ENCODE measurements at places on chromosomes 1 and 21. TPM values are rescaled to one million over a fixed set of nuclear protein-coding genes. Genes with fewer than 3 reads are reported as not detected.
A peak's percentile ranks its signal among the peaks of the same experiment; 100 is the strongest.

- no peak overlapping the region for H3K4me3 ChIP-seq
- no peaks in the 10 kb centered on the region for H3K36me3 ChIP-seq
- no peak for DNase-seq
- no peak overlapping the region for H3K27ac ChIP-seq
- peaks cover 23% of the 10 kb centered on the region for H3K27me3 ChIP-seq
These were observed 20.7 kb upstream of the ATP1A1 start for GRCh38 chr1:116352349-116352813.

DNA sequence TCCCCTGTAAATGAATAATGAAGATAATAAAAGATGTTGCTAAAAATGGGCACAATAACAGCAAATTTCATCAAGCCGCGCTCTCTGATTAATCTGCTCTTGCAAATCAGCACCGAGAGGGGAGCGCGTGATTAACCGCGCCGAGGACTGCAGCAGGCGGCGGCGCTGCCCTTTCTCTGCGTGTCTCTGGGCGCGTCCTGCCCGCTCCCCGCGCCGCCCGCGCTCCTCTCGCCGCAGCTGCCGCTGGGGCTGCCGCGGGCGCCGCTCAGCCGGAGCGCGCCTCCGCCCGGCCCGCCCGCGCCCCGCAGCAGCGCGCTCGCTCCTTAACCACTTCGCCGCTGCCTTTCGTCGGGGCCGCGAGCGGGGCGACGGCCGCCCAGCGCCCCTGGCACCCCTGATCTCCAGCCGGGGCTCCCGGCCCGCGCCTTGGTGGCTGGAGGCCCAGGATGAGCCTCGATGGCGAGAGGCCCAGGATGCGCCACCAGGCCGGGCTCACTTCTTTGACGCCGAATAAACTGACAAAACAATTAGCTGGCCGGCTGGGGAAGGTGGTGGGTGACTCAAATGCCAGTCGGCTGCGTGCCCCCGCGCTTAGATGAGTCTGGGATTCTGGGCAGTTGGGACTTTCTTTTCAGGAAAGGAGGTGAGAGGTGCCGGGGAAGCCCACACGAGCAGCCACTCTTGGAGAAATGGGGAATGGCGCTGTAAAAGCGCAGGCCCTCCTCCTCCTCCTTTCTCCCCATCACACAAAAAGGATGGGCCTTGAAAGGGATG lies 221.4 kb upstream of the PKN2 start:
- no peak overlapping the region for H3K27ac ChIP-seq
- peak overlapping the region; percentile 63 for H3K4me3 ChIP-seq
- H3K36me3 ChIP-seq, result no peaks in the 10 kb centered on the region
- H3K4me1 ChIP-seq, result peaks cover 7% of the 10 kb centered on the region

- no peak for DNase-seq
- no peaks in the 10 kb centered on the region for H3K36me3 ChIP-seq
- no peak overlapping the region for H3K27ac ChIP-seq
- no peak overlapping the region for H3K4me3 ChIP-seq
- H3K27me3 ChIP-seq, result no peaks in the 10 kb centered on the region
These were observed 390.5 kb downstream of the ST6GALNAC3 start for GRCh38 chr1:76465030-76465429.

DNA sequence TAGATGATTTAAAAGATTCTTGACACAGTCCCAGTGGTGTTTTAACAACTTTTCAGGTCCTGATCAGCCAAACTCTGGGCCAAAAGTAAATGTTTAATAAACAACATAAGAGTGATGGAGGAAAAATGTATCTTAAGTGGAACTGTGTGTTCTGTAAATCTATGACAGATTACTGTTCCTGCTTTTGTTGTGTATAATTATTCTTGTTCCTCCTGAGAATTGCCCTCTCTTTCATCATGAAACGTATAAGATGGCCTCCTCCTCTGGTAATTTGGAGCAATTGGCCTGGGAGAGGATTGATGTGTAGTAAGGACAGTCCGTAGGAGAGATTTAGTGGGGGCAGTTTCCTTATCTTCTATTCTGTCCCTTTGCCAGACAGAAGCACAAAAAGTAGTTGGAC lies 34.5 kb downstream of the GALNT2 start:
- H3K27me3 ChIP-seq, result no peaks in the 10 kb centered on the region
- H3K36me3 ChIP-seq, result no peaks in the 10 kb centered on the region
- peak overlapping the region; percentile 27 for H3K27ac ChIP-seq
- peaks cover 55% of the 10 kb centered on the region for H3K4me1 ChIP-seq
- no peak overlapping the region for H3K4me3 ChIP-seq

- no peaks in the 10 kb centered on the region for H3K36me3 ChIP-seq
- H3K27me3 ChIP-seq, result no peaks in the 10 kb centered on the region
- no peak overlapping the region for H3K4me3 ChIP-seq
- DNase-seq, result no peak
- H3K4me1 ChIP-seq, result peaks cover 24% of the 10 kb centered on the region
These were observed 61.2 kb upstream of the CDC42BPA start for GRCh38 chr1:227379555-227379892.

TRMT1L gene
- 16.9 TPM for total RNA-seq

DNA sequence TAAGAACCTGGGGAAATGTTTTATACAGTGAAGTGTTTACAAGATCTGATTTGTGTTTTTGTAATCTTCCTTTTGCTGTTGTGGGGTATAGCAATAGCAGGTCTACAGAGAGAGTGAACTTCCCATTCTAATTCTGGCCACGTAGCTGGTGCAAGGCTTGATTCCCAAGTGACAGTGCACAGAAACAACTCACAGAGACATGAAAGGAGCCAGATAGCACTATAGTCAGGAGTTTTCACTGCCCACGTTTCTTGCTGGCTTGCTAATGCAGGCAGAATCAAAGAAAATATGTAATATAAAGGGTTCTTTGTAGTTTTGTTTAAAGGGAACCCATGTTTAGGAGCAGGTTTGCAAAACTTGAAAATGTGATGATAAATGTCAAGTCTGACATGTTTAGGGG lies 170.9 kb upstream of the IVNS1ABP start:
- H3K4me1 ChIP-seq, result peaks cover 29% of the 10 kb centered on the region
- no peak for DNase-seq
- no peaks in the 10 kb centered on the region for H3K36me3 ChIP-seq
- H3K27me3 ChIP-seq, result no peaks in the 10 kb centered on the region
- H3K4me3 ChIP-seq, result no peak overlapping the region

SH3BP5L gene
- total RNA-seq, result 33.2 TPM

DNA sequence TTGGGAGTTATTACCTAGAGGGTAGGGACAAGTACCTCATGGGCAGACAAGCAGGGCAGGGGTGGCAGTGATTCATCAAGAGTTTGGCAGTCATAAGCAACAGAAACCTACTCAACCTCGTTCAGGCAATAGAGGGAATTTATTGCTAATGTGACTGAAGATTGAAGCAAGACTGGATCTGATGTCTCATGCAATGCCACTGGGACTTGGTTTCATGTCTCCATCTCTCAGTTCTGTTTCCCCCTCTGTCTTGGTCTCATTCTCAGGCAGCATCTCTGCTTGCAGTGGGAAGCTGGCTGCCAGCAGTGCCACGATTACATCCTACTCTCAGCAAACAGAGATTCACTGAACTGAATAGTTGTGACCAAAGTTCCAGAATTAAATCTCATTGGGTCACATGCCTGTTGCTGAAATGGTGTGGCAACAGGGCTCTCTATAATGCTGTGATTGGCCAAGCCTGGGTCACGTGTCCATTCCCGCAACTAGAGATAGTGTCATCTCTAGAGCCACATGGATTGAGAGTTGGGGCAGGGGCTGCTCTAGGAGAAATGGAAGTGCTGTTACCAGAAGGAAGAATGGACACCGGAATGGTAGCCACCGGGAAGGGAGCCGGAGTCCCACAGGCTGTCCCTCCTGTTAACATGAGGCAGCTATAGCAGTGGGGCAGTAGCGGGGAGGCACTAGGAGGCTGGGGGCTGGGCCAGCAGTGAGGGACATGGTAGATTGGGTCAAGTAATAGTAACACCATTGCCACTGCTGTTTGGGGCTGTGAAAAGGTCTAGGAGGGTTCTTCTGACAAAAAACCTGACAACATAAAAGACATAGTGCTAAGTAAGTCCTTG lies 3.9 kb upstream of the CDC42 start:
- H3K4me3 ChIP-seq, result no peak overlapping the region
- no peak overlapping the region for H3K27ac ChIP-seq
- H3K36me3 ChIP-seq, result no peaks in the 10 kb centered on the region
- DNase-seq, result no peak
- peaks cover 5% of the 10 kb centered on the region for H3K4me1 ChIP-seq

GRCh38 chr1:243394601-243395464 lies 139.0 kb downstream of the SDCCAG8 start:
- no peak overlapping the region for H3K4me3 ChIP-seq
- DNase-seq, result no peak
- no peaks in the 10 kb centered on the region for H3K4me1 ChIP-seq

DNA sequence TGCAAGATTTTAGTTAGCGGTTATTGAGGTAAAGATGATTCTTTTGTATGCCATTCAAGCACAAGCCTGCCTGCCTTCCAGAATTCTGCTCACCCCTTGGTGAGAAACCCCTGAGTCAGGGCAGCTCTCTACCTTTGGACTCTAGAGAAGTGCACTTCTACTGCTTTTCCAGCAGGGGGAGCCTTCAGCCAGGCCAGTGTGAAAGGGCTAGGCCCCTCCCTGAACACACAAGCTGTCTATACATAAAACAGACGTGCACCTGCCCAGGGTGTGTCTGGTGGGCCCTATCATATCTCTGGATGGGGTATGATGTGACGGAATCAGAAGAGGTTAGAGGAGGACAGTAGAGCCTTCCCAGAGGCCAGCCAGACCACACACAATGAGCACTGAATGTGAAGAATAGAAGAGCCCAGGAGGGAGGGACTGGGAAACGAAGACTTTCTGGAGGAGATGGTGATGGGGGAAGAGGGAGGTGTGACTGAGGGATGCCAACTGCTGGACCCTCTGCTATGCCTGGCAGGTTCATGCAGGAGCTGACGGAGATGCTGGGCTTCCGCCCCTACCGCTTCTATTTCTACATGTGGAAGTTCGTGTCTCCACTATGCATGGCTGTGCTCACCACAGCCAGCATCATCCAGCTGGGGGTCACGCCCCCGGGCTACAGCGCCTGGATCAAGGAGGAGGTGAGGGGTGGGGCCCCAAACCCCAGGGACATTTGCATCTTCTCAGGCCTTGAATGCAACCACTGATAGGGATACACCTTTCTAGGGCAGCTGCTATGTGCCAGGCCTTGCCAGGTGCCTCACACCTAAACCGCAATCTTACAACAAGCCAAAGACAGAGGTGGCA lies 13.0 kb upstream of the KCNC4 start:
- H3K4me1 ChIP-seq, result peaks cover 10% of the 10 kb centered on the region
- no peak overlapping the region for H3K4me3 ChIP-seq
- DNase-seq, result no peak
- H3K27me3 ChIP-seq, result no peaks in the 10 kb centered on the region

DNA sequence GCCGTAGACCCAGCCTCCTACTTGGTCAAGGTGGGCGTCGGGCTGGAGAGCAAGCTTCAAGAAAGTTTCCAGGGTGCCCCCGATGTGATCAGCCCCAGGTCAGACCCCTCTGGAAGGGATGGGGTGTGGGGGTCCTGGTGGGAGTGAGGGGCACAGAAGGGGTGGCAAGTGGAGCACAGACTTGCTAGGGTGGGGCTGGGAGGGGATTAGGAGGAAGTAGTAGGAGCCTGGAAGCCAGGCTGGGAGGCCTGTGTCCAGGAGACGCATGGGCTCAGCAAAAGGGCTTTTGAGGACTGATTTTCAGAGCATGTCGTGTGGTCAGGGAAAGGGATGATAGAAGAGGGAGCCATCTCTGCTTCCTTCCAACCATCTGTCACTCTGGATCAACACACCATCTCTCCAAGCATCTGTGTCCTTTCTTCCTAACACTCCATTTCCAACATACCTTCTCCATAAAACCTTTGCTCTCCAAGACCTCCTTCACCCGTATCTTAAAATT lies 8.5 kb downstream of the TRIM46 start:
- no peaks in the 10 kb centered on the region for H3K27me3 ChIP-seq
- H3K4me3 ChIP-seq, result no peak overlapping the region
- DNase-seq, result no peak
- peaks cover 24% of the 10 kb centered on the region for H3K36me3 ChIP-seq
- no peak overlapping the region for H3K27ac ChIP-seq
- H3K4me1 ChIP-seq, result peaks cover 6% of the 10 kb centered on the region

DNA sequence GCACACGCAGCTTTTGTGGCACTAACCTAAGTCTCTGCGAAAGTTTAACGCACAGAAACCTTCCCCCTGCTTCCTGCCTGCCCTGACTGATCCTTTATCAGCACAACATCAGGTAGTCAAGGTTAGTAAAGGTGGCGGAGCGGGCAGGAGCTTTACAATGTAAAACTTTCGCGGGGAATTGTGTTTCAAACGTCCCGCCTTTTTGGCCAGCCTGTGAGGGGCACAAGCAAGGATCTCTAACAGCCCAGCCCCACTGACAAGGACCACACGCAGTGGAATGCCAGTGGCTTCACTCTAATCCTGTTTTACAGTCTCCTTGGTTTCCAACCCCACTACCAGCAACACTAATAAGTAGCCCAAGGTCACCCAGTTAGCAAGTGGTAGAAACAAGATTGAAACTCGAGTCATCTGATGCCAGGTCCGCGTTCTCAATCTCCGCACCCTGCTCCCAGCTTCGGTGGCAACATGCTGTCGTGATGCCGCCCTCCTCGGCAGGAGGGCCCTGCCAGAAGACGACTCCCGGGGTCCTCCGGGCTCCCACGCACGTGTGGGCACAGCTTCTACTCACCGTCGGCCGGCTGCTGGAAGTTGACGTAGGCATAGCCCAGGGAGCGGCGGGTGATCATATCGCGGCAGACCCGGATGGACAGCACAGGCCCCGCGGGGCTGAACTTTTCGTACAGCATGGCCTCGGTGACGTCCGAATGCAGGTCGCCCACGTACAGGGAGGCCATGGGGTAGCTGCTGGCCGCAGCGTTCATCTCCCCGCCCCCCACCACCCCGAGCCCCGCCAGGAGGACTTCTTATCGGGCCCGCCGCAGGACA lies 1.2 kb downstream of the PABPC4 start:
- peak overlapping the region; percentile 73 for H3K27ac ChIP-seq
- DNase-seq, result no peak
- peaks cover 29% of the 10 kb centered on the region for H3K4me1 ChIP-seq
- peaks cover 28% of the 10 kb centered on the region for H3K36me3 ChIP-seq
- H3K4me3 ChIP-seq, result peak overlapping the region; percentile 88

TRABD2B gene
- total RNA-seq, result not detected

COL6A2 gene
- total RNA-seq, result 1,951 TPM

GRCh38 chr1:160829766-160830165 lies 32.9 kb downstream of the CD244 start:
- H3K27me3 ChIP-seq, result no peaks in the 10 kb centered on the region
- no peaks in the 10 kb centered on the region for H3K36me3 ChIP-seq
- H3K27ac ChIP-seq, result no peak overlapping the region
- H3K4me1 ChIP-seq, result no peaks in the 10 kb centered on the region
- no peak overlapping the region for H3K4me3 ChIP-seq

FCGR1A gene
- total RNA-seq, result not detected

DNA sequence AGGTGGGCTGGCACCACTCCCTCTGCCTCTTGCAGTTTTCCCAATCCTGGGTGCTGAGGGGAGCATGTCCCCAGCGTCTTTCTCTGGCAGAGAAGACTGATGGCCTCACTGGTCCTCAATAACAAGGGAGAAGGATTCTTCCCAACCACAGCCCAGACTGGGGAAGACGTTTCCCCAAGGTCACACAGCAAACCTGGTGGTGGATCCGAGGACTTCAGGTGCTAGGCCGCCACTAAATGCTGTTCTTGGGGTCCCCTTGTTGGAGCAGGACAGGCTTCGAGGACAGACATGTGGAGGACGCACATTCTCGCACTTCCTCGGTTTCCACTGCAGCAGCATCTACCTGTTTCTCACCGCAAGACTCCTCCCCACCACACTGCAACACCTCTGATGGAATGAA lies 30.9 kb upstream of the PAX7 start:
- no peaks in the 10 kb centered on the region for H3K4me1 ChIP-seq
- H3K27ac ChIP-seq, result no peak overlapping the region
- peaks cover 14% of the 10 kb centered on the region for H3K27me3 ChIP-seq

- H3K27ac ChIP-seq, result no peak overlapping the region
- no peak for DNase-seq
- no peak overlapping the region for H3K4me3 ChIP-seq
- no peaks in the 10 kb centered on the region for H3K27me3 ChIP-seq
These were observed 413.0 kb downstream of the DPYD start for GRCh38 chr1:97507863-97508262.

NPPA gene
- not detected for total RNA-seq
